ENCODE measurements at places on chromosomes 3 and 15.
A peak's percentile ranks its signal among the peaks of the same experiment; 100 is the strongest.

DNA sequence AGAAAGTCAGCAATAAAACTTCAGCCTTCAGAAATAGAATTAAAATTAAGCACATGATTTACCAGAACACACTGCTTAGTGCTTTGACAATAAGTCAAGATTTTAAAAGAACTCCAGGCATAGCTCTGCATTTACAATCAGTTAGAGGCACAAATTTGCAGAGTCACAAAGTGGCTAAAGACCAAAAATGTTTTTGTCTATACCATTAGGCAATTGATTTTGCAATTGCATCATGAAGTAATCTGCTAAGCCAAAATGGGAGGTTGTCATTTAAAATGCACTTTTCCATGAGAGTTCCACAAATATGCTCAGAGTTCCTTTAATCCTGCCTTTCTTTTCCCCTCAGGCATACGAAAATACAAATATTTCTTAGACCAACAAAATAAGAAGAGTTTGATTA lies 10.1 kb upstream of the DCP1A start:
- H3K27ac ChIP-seq, result no peak overlapping the region
- no peak overlapping the region for H3K4me3 ChIP-seq
- no peaks in the 10 kb centered on the region for H3K4me1 ChIP-seq

DNA sequence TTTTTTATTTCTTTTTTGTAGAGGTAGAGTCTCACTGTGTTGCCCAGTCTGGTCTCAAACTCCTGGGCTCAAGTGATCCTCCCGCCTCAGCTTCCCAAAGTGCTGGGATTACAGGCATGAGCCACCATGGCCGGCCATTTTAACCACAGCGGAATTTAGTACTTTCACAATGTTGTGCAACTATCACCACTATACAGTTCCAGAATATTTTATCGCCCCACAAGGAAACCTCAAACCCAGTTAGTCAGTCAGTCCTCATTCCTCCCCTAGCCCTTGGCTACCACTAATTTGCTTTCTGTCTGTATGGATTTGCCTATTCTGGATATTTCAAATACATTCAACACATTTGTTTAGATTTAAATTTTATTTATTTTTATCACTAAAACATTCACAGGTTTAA lies 15.5 kb upstream of the HOMER2 start:
- no peaks in the 10 kb centered on the region for H3K27me3 ChIP-seq
- no peaks in the 10 kb centered on the region for H3K36me3 ChIP-seq
- no peak for DNase-seq
- no peaks in the 10 kb centered on the region for H3K4me1 ChIP-seq

- no peaks in the 10 kb centered on the region for H3K36me3 ChIP-seq
- H3K27me3 ChIP-seq, result no peaks in the 10 kb centered on the region
- no peaks in the 10 kb centered on the region for H3K4me1 ChIP-seq
Measured at GRCh38 chr3:189766416-189766815, 135.2 kb downstream of the TP63 start.

DNA sequence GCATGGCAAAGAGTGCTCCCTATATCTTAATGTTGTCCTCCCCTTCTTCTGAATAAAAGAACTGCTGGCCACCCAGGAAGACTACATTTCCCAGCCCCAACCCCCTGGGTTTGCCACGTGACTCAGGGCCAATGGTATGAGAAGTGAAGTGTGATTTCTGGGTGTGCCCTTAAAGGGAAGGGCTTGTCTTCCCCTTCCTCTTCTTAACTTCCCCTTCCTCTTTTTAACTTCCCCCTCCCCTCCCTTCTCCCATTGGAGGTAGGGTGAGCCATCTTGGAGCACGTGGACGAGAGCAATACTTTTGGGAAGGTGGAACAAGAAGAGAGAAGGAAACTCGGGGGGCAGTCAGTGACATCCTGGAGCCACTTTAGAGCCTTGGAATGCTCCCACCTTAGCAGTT lies 6.8 kb upstream of the KBTBD12 start:
- no peak overlapping the region for H3K4me3 ChIP-seq
- H3K4me1 ChIP-seq, result peaks cover 9% of the 10 kb centered on the region
- no peaks in the 10 kb centered on the region for H3K36me3 ChIP-seq
- H3K27me3 ChIP-seq, result no peaks in the 10 kb centered on the region
- H3K27ac ChIP-seq, result no peak overlapping the region
- DNase-seq, result no peak

- no peak overlapping the region for H3K4me3 ChIP-seq
- H3K36me3 ChIP-seq, result no peaks in the 10 kb centered on the region
- no peaks in the 10 kb centered on the region for H3K27me3 ChIP-seq
- DNase-seq, result no peak
- H3K27ac ChIP-seq, result no peak overlapping the region
Measured at GRCh38 chr15:101765772-101766456, 37.4 kb upstream of the OR4F6 start.

GRCh38 chr15:66675446-66675845 lies 26.6 kb upstream of the SMAD6 start:
- H3K4me3 ChIP-seq, result no peak overlapping the region
- H3K4me1 ChIP-seq, result peaks cover 22% of the 10 kb centered on the region
- H3K36me3 ChIP-seq, result no peaks in the 10 kb centered on the region
- no peak overlapping the region for H3K27ac ChIP-seq
- H3K27me3 ChIP-seq, result no peaks in the 10 kb centered on the region
- no peak for DNase-seq

DNA sequence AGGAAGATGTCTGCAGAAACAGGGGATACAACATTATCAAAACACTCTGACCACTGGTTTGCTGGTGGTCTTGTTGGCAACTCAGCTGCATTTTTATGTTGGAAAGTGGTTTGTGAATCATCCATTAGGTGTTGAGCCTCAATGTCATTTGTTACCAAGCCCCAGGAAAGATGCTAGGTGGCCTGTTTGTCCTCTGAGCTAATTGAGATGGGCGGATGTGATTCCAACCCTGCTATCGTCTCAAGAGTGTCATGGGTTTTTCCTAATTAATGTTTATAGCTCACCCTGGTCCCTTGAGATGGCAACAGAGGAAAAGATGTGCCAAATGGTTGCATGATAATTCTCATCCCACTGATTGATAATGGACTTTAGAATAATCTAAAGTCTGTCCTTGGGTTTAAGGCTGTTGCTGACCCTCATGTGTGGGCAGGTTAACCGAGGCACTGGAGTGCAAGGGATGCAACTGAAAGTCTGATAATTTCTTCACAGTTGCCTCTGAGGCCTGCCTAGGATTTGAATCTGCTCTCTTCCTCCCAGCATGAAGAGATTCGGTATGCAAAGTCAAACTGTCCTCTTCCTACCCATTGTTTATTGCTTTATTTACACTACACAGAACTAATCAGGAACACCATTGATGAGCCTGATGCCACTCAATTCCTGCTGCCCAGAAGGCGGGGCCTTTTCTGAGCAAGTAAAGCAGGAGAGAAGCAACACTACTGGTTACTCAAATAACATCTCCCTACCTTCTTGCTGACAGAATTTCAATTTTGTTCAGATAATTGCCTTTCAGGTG lies 166.2 kb upstream of the TBC1D5 start:
- DNase-seq, result no peak
- no peaks in the 10 kb centered on the region for H3K36me3 ChIP-seq
- no peak overlapping the region for H3K27ac ChIP-seq
- no peak overlapping the region for H3K4me3 ChIP-seq
- no peaks in the 10 kb centered on the region for H3K4me1 ChIP-seq
- no peaks in the 10 kb centered on the region for H3K27me3 ChIP-seq

- H3K27me3 ChIP-seq, result no peaks in the 10 kb centered on the region
- DNase-seq, result no peak
- no peak overlapping the region for H3K27ac ChIP-seq
- no peaks in the 10 kb centered on the region for H3K36me3 ChIP-seq
Measured at GRCh38 chr3:50150863-50151686, 4.0 kb upstream of the SEMA3F start.

- no peak overlapping the region for H3K27ac ChIP-seq
- DNase-seq, result no peak
- H3K27me3 ChIP-seq, result no peaks in the 10 kb centered on the region
Measured at GRCh38 chr3:165502707-165503106, 306.5 kb upstream of the SLITRK3 start.

DNA sequence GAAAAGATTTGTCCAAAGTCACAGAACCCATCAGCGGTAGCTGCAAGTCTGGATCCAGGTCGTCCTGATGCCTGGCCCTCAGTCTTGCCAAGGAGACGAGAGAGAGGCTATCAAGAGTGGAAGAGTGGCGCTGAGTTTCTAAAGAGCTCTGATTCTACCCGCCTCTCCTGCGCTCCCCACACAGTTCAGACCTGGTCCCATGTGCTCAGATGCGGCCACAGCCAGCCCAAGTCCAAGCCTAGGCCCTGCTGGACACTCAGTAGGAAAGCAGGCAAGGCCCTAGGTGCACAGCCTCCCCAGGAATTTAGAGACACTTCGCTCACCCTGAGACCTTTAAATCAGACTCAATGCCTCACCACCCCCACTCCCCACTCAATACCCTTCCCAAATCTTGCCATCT lies 32.4 kb downstream of the CCDC12 start:
- no peaks in the 10 kb centered on the region for H3K27me3 ChIP-seq
- H3K4me3 ChIP-seq, result no peak overlapping the region
- H3K36me3 ChIP-seq, result no peaks in the 10 kb centered on the region
- peak overlapping the region; percentile 59 for H3K27ac ChIP-seq
- peaks cover 55% of the 10 kb centered on the region for H3K4me1 ChIP-seq
- DNase-seq, result no peak

GRCh38 chr3:152728231-152728980 lies 106.5 kb upstream of the P2RY1 start:
- H3K27ac ChIP-seq, result no peak overlapping the region
- DNase-seq, result no peak
- H3K4me1 ChIP-seq, result no peaks in the 10 kb centered on the region
- H3K36me3 ChIP-seq, result no peaks in the 10 kb centered on the region
- no peaks in the 10 kb centered on the region for H3K27me3 ChIP-seq

DNA sequence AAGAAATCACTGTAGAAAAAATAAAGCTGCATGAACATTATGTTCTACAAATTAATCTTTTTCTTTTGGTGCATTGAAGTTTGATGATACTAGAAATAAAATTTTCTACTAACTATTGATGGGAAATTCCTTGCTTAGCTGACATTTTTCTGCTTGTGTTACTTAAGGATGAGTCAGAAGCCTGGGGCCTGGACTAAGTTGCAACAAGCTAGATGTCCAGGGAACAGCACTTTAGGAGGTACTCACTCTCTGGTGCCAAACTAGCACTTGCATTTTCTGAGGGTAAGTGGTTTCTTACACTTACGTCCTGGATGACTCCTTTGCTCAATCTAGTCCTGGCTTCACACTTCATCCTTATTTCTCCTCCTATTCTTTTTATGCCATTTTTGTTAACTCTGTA lies 945.1 kb downstream of the IGSF11 start:
- DNase-seq, result no peak
- H3K36me3 ChIP-seq, result no peaks in the 10 kb centered on the region
- no peaks in the 10 kb centered on the region for H3K4me1 ChIP-seq
- no peak overlapping the region for H3K27ac ChIP-seq
- H3K27me3 ChIP-seq, result no peaks in the 10 kb centered on the region

DNA sequence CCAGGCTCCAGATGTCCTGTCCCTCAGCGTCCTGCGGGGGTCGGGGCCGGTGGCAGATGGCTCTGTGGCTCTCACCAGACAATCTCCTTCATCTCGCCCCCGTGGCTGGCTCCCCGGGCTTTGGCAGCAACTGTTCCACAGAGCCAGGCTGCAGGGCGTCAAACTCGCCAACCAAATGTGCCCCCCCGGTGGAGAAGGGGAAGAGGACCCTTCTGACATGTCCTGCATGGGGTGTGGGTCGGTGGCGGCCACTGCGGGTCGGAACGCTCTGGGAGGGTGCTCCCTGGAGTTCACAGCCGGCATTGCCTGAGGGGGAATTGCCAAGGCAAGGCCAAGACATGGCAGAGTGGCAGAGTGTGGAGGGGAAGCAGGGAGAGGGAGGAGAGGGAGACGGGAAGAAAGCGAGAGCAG lies 36.0 kb downstream of the BDH1 start:
- H3K4me1 ChIP-seq, result no peaks in the 10 kb centered on the region
- H3K4me3 ChIP-seq, result no peak overlapping the region
- no peak for DNase-seq

DNA sequence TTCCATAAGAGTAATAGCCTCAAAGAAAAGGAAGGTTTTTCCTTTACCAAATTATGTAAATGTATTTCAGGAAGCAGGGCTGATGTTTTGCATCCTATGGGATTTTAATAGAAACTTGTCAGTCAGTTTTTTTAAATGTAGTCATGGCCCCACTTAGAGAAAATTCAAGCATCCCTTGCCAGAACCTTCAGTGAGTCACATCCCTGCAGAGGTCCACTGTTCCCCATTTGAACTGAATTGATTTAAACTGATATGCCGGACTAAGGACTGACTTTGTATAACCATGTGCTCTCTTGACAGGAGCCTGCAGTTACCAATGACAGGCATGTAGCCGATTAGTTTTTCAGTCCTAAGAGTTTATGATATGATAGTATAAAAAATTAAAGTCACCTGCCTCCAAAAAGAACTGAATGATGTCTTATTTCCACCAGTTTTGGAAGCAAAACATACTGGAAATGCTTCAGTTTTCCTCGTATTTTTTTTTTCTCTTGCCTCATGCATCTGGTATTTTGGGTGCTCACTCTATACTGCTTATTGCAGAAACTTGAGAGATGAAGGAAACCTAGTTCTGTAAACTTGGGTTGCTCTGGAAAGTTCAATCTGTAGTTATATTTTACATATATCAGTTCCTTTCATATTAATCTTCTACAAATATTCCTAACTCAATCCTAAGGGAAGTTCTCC lies 30.7 kb downstream of the LRTM1 start:
- no peak overlapping the region for H3K27ac ChIP-seq
- H3K4me1 ChIP-seq, result peaks cover 2% of the 10 kb centered on the region
- no peak overlapping the region for H3K4me3 ChIP-seq
- H3K36me3 ChIP-seq, result no peaks in the 10 kb centered on the region

GRCh38 chr15:40098489-40099261 lies 10.0 kb downstream of the BMF start:
- peak; percentile 92 for DNase-seq
- no peaks in the 10 kb centered on the region for H3K27me3 ChIP-seq
- H3K4me3 ChIP-seq, result no peak overlapping the region
- H3K27ac ChIP-seq, result peak overlapping the region; percentile 84

DNA sequence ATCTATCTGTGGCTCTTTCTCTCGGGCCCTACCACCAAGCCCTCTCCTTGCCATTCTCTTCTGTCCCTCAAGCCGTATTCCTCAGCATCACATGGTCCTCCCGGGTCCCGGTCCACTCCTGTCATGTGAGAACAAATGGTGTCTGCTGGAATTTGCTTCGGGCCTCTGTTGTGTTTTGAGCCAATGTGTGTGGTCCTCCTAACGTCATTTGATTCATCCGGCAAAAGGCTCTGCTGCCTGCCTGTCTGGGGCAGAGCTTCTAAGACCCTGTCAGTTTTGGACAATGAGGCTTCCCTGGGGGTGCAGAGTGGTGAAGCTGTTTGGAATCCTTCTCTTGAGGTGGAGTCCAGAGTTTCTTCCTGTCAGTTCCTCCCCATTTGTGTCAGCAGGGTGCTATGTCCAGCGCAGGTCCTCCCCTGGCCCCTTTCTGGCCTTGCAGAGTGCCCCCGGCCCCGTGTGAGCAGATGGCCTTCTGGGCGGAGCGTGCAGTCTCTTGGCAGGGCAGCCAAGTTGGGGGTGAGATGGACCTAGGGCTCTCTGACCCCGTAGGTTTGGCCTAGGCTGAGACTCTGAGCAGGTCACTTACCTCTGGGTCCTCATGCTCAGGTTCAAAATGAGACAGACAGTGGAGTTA lies 93.6 kb downstream of the APBA2 start:
- H3K4me1 ChIP-seq, result no peaks in the 10 kb centered on the region
- H3K27ac ChIP-seq, result no peak overlapping the region
- no peak for DNase-seq
- no peak overlapping the region for H3K4me3 ChIP-seq
- H3K27me3 ChIP-seq, result no peaks in the 10 kb centered on the region
- no peaks in the 10 kb centered on the region for H3K36me3 ChIP-seq

GRCh38 chr15:84922530-84922929 lies 38.1 kb downstream of the SLC28A1 start:
- DNase-seq, result no peak
- H3K4me1 ChIP-seq, result peaks cover 4% of the 10 kb centered on the region
- H3K4me3 ChIP-seq, result no peak overlapping the region

- no peak overlapping the region for H3K27ac ChIP-seq
- no peak for DNase-seq
- no peaks in the 10 kb centered on the region for H3K36me3 ChIP-seq
- peaks cover 18% of the 10 kb centered on the region for H3K4me1 ChIP-seq
Measured at GRCh38 chr3:14453876-14454638, 51.7 kb downstream of the SLC6A6 start.

Measured in testis (tissue), 5 donors.